Caco-2 (cell line): ENCODE measurements at places on chromosomes 2 and 18. TPM values are rescaled to one million over a fixed set of nuclear protein-coding genes. Genes with fewer than 3 reads are reported as not detected.

DNA sequence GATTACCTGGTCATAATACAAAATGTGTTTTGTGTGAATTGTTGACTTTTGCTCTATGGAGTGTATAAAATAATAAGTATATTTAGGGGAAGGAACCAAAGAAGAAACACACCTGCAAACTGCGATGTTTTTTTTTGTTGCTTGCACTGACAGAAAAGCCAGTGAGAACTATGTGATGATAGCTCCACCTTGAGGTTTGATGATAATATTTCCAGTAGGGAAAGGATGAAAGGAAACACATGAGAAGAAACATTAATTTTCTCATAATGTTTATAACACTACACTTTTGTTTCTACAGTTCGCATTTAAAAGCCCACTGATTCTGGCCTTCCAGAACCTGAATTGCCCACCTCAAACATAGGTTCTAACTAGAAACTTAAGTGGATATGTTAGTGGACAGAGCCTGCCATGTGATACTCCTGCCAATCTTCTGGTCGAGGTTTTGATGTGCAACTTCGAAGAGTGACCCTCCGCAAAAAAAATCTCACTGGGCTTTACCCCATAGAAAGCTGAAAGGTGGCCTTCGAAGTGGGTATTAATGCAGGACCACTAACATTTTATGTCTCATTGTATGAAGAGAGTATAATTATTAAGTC is 476.4 kb upstream of the SPHKAP start:
- H3K27ac ChIP-seq: no peak overlapping the region
- no peak for DNase-seq
- no peaks in the 10 kb centered on the region for H3K27me3 ChIP-seq
- H3K4me3 ChIP-seq: no peak overlapping the region
- peaks cover 15% of the 10 kb centered on the region for H3K4me1 ChIP-seq

DNA sequence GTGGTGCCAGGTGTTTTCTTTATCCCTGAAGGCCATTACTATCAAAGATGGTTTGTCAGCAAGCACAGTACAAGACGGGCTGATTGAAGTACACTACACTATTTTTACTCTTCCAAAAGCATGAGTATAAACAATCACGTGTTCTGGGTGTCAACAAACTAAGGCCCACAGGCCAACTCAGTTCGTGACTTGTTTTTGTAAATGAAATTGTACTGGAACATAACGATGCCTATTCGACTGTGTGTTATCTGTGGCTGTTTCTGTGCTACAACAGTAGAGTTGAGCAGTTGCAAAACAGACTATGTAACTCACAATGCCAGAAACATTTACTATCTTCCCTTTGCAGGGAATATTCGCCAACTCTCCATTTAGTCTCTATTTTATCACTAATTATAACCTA is 12.3 kb downstream of the MRPS5 start:
- DNase-seq: no peak
- no peak overlapping the region for H3K27ac ChIP-seq
- H3K36me3 ChIP-seq: peaks cover 3% of the 10 kb centered on the region
- no peaks in the 10 kb centered on the region for H3K4me1 ChIP-seq
- H3K27me3 ChIP-seq: no peaks in the 10 kb centered on the region

- peak overlapping the region; percentile 36 for H3K27ac ChIP-seq
- DNase-seq: no peak
- no peaks in the 10 kb centered on the region for H3K27me3 ChIP-seq
- H3K4me3 ChIP-seq: peak overlapping the region; percentile 84
- peaks cover 4% of the 10 kb centered on the region; the same call in 1 of the 2 replicates for H3K4me1 ChIP-seq
- no peaks in the 10 kb centered on the region for H3K36me3 ChIP-seq
These were observed 1.2 kb downstream of the RAPH1 start for GRCh38 chr2:203533676-203534591.

The FAM228B gene
- total RNA-seq: 6.7 and 7.9 TPM in 2 replicates

The ADGRF3 gene
- total RNA-seq: 0.09 and 0.18 TPM in 2 replicates

The SERPINB3 gene
- not detected in 2 replicates for total RNA-seq

DNA sequence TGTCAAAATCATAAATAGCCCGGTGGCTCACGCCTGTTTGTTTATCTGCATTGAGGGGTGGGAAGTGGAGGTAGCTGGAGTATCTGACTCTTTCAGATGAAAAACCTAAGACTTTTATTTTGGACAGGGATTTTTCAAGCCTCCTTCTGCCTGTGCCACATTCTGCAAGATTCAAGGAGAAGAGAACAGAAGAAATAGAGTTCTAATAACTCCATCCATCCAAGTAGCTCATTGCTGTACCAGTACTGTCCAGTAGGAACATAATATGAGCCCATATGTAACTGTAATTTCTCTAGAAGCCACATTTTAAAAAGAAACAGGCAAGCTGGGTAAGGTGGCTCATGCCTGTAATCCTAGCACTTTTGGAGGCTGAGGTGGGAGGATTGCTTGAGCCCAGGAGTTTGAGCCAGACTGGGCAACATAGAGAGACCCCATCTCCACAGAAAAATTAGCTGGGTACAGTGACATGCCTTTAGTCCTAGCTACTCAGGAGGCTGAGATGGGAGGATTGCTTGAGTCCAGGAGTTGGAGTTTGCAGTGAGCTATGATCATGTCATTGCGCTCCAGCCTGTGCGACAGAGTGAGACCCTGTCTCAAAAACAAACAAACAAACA is 35.4 kb upstream of the NT5DC4 start:
- H3K36me3 ChIP-seq: no peaks in the 10 kb centered on the region
- no peak overlapping the region for H3K4me3 ChIP-seq
- no peaks in the 10 kb centered on the region for H3K4me1 ChIP-seq
- no peak overlapping the region for H3K27ac ChIP-seq
- no peaks in the 10 kb centered on the region for H3K27me3 ChIP-seq
- no peak for DNase-seq

DNA sequence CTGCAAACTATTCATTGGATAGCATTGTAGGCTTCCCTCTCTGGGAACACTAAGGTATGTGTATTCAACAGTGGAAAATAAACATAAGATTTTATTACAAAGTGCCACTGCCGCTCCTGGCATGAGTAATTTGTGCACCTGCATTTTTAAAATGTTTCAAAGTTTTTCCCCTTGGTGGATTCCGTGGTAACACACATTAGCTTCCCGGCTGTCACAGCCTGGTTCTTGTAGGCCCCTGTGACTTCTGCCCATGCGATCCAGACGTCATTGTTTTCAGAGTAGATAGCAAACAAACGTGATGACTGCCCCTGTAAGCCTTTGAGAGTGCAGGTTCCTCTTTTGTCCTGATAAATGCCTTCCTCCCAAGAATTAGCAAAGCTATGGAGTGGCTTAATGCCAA is 421.0 kb downstream of the ZNF521 start:
- peak; percentile 75 for DNase-seq
- H3K4me3 ChIP-seq: no peak overlapping the region
- H3K27me3 ChIP-seq: no peaks in the 10 kb centered on the region
- H3K36me3 ChIP-seq: no peaks in the 10 kb centered on the region

DNA sequence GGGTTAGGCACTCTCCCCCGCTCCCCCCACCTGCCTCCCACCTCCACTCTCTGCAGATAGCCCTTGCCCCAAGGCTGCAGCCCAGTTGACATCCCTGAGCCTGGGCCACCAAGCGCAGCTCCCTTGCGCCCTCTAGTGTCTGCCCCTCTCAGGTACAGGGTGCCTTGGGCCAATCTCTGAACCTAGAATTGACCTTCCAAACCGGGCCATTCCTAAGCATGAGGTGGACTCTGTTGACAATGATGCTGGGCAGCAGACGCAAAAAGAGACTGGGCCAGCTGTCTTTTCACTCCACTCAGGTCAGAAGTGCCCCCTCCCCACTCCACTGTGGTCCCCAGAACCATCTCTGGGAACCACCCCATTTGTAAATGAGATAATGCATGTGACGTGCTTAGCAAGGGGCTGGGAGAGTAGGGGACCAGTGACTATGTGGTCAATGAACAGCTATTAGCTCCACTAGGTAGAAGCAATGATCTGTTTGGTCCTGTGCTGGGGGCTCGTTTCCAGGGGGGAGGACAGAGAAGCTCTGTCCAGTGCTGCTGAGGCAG is 43.3 kb upstream of the PLB1 start:
- H3K27ac ChIP-seq: no peak overlapping the region
- H3K36me3 ChIP-seq: no peaks in the 10 kb centered on the region; the same call in 1 of the 2 replicates
- DNase-seq: peak; percentile 72
- H3K4me1 ChIP-seq: 0 out of 2 replicates have a peak, but pooled peaks cover 4% of the 10 kb centered on the region
- H3K27me3 ChIP-seq: no peaks in the 10 kb centered on the region

GRCh38 chr2:46131-46470 is 204 bp downstream of the FAM110C start:
- DNase-seq: no peak
- H3K27ac ChIP-seq: no peak overlapping the region
- peaks cover 16% of the 10 kb centered on the region for H3K4me1 ChIP-seq
- H3K4me3 ChIP-seq: peak overlapping the region; percentile 79

- DNase-seq: no peak
- H3K4me3 ChIP-seq: no peak overlapping the region
- no peaks in the 10 kb centered on the region for H3K36me3 ChIP-seq
- H3K27me3 ChIP-seq: no peaks in the 10 kb centered on the region
- no peak overlapping the region for H3K27ac ChIP-seq
- H3K4me1 ChIP-seq: no peaks in the 10 kb centered on the region
These were observed 251.6 kb downstream of the TWIST2 start for GRCh38 chr2:239099474-239099873.

GRCh38 chr18:48920408-48921038 is 30.2 kb downstream of the SMAD7 start:
- H3K4me3 ChIP-seq: no peak overlapping the region
- DNase-seq: no peak
- no peak overlapping the region for H3K27ac ChIP-seq
- H3K4me1 ChIP-seq: no peaks in the 10 kb centered on the region
- no peaks in the 10 kb centered on the region for H3K27me3 ChIP-seq
- no peaks in the 10 kb centered on the region for H3K36me3 ChIP-seq

DNA sequence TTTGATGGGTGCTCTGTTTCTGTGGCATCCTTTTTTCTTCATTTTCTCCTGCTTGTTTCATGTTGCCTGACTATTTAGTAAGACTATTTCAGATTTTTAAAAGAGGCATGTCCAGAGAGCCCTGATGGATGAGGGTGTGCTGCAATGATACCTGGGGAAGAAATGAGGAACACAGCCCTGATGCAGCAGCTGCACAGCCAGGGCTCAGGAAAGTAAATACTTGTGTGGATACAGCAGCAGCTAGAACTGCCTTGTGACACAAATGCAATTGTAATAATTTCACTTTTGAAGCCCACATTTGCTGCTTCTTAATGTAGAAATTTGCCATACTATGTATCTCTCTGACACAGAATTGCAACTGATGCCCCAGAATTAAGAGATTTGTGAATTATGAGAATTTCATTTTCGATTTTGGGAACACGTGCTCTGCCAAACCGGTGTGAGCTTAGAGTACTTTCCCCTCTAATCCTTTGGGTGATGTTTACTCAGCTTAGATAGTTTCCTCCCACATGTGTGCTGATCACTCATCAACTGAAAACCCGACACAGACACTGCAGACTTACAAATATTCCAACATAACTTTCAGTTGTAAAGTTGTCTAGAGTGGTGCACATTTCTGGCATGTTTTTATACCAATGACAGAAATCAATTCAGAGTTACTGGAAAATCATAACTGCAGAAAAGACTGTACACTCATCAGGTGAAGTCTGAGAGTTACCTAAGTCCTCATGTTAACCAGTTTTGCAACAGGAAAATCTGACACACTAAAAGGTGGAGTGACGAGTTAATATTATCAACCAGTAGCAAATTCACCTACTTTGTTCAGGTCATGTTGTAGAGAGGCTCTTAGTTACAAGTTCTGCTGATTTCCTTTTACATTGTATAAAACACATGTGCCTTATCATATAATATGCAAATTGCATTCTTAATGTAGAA is 383.4 kb downstream of the CBLN2 start:
- no peaks in the 10 kb centered on the region for H3K27me3 ChIP-seq
- no peak for DNase-seq
- H3K27ac ChIP-seq: no peak overlapping the region
- H3K4me3 ChIP-seq: no peak overlapping the region
